ENCODE measurements at places on chromosomes 3 and 15.

GRCh38 chr3:142180761-142181362, 31.5 kb upstream of the TFDP2 start:
- no peak for DNase-seq

- DNase-seq: no peak
Measured at GRCh38 chr3:158486200-158486599, 84.8 kb upstream of the MLF1 start.

DNA sequence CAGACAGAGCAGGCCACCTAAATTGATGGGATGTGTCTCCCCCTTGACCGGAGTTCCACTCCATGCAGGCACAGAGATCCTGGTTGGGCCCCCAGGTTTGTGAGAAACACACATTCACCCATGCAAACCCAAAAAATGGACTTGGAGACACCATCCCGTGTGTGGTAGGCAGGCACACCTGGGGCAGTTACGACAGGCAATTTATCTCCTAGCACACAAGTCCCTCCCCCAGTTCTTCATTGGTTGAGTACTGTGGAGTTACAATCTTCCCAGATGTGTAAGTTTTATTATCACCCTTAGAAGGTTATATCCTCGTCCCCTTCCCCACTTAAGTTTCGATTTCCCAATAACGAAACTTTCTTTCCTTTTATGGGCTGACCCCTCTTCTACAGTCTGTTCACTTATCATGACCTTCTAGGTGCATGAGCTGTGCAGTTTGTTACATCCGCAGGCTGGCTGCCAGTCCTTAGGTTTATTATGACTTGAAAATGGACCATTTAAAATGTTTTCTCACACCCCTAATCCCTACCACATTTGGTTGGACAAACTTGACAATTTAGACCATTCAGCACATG, 27.3 kb downstream of the ARL8B start:
- no peak for DNase-seq

GRCh38 chr3:113534365-113534764, 2.0 kb downstream of the SIDT1 start:
- DNase-seq: no peak

- DNase-seq: peak; percentile 63
Measured at GRCh38 chr15:64464276-64465005, 4.1 kb downstream of the ZNF609 start.

DNA sequence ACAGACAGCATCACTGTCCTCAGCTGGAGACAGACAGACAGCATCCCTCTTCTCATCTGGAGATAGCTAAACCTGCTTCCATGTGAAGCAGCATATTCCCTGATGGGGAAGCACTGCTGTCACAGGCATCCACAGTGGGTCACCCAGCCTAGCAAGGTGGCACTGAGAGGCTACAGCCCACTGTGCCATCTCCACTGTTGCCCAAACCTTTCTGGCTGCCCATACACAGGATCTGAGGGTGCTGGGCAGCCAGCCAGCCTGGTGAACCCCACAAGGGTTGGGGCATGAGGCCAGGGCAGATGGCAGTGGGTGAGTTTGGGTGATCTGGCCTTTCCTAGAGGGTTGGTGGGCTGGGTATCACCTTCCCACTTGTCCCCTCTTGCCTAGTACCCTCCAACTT, 11.7 kb downstream of the CHST13 start:
- DNase-seq: no peak

GRCh38 chr15:61661791-61662190, 398.5 kb downstream of the VPS13C start:
- DNase-seq: no peak

DNA sequence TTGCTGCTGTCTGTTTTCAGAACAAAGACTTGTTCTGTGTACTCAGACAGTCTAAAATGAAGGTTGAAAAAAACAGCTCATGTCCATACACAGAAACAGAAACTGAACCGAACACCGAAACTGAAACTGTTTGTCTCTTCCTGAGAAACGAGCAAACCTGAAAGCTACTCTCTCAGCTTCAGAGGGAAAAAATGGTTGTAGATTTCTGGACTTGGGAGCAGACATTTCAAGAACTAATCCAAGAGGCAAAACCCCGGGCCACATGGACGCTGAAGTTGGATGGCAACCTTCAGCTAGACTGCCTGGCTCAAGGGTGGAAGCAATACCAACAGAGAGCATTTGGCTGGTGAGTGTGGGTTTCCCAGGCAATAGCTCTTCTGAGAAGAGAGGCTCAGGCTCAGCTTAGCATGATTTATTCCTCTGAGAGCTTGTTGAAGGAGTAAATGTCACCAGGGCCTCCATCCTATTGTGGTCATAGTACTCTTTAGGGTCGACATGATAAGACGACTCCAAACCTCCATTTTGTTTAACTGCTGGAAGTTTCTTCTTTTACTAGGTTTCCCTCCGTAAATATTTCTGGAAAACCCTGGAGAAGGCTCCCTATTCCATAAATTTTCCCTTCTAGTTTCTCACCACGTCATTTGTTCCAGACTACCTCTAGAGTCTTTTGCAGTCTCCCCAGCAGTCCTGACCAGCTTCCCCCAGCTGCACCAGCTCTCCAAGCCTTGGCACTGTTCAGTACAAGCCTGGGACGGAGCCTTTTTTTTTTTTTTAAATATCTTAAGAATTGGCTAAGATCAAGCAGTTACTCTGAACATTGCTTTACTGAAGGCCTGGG, at the start of gene RTP4:
TSS of gene RTP4 (plus strand) at position 135 of the 838 bp plus-strand sequence. CDS start at position 192, 57 bp downstream.
- peak; percentile 10 for DNase-seq

GRCh38 chr15:25954398-25954797, 91.3 kb upstream of the ATP10A start:
- no peak for DNase-seq
